Renal cortex interstitium (tissue), 15 donors: ENCODE measurements at places on chromosomes 3 and 15. TPM values are rescaled to one million over a fixed set of nuclear protein-coding genes. Genes with fewer than 3 reads are reported as not detected.

- DNase-seq, result no peak
Measured at GRCh38 chr3:187247398-187247797, 44.1 kb downstream of the MASP1 start.

- peak; percentile 2 for DNase-seq
Measured at GRCh38 chr3:22835041-22835440, 368.1 kb upstream of the UBE2E2 start.

GRCh38 chr3:39143051-39143885 is 10.1 kb downstream of the CSRNP1 start:
- DNase-seq, result no peak

GRCh38 chr15:67405208-67406191 is 115.4 kb upstream of the C15orf61 start:
- no peak for DNase-seq

DNA sequence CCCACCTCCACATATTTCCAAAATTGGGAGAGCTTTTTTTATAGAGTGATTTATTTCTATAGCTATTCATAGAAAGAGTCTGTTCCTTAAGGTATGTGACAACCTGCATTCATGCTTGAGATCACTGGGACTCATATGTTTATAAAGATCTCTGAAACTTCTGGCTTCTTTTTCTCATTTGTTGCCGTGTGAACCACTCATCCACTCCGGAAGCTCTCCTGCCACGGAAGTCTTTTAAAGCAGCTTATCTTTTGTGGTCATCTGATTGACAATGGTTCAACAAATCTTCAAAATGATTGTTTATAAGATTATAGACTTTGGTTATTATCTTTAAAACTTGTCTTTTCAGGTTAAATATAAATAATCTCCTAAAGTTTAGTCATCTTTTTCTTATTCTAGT is 260.5 kb downstream of the C3orf38 start:
- no peak for DNase-seq

DNA sequence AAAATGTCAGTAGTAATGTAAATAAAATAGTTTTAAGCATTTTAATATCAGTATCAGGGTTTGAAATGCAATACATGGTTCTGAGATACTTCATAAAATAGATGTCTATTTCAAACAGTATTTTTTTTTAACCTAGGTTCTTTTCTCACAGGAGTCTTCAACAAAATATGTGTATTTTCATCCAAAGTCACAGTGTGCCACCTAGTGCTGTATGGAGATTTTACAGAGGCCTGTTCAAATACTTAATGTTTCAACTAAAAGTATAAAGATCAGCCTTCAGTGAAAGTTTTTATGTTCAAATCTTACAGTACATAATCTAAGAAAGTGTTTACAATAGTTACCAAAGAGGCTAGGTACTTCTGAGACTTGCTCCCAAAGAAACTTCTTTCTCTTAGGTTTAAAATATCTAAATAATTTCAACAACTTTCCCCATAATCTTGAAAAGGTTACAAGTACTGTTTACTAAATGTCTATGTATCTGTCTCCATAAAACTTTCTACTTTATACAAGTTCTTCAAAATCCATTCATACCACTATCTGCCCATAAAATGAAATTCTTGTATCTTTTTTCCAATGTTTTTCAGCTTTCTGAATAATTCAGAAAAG is 38.3 kb downstream of the SCAPER start:
- peak; percentile 11 for DNase-seq

GRCh38 chr15:80052597-80053304 is 6.7 kb upstream of the ZFAND6 start:
- no peak for DNase-seq

DNA sequence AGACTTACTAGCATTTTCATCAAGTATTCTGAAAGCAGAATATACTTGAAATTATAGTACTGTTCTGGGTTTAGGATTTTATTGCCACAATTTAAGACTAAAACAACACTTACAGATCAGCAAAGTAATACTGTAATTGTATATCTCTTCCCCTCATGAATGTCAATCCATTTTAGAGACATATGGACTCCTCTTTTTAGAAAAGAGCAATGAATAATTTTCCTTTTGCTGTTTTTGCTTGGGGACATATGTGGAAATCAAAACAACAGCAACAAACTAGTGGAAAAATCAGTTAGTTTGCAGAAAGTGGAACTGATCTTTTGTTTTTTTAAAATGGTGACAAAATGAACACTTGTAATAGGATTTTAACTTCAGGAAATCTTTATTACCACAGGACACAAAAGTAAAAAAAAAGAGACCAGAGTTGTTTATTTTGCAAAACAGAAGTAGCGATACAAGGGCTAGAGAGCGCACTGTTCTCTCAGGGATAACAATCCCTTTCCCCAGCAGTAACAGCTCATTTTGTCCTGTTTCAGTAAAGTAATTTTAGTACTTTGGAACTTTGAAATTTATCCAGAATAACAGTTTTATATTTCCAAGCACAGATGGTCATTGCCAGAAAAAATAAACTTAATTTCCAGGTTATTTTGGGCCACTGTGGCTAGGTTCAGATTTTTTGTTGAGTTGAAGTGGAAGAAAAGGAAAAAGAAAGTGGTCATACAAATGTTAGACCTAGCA is 17.1 kb downstream of the LEKR1 start:
- DNase-seq, result no peak

- DNase-seq, result no peak
Measured at GRCh38 chr3:52730681-52731080, 24.8 kb downstream of the SPCS1 start.

GRCh38 chr15:85539491-85539890 is 159.1 kb downstream of the AKAP13 start:
- no peak for DNase-seq

DNA sequence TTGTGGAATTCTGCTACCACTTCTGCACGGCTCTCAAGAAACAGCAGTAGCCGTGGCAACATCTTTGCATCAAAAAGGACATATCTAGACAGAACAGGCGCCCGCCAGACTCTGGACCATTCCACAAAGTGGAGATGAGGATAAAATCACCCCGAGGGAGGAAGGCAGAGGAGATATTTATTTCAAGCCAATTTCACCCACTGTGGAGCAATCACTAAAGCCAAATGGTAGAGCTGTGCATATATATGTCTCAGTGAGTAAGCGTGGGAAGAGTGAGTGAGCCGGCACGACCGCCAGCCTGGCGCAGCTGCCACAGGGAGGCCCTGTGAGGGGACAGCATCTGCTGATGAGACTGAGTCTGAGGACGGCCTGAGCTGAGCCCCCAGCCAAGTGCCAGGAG is 111.3 kb downstream of the MEGF11 start:
- no peak for DNase-seq

Gene CHRM5
- 0.09 TPM for polyA plus RNA-seq

Gene RPL15
- polyA plus RNA-seq, result 2,084 TPM

Gene NPAP1
- polyA plus RNA-seq, result 0.86 TPM

Gene B4GALT4
- 30.1 TPM for polyA plus RNA-seq
